ENCODE measurements at places on chromosomes 12 and 14.

- DNase-seq: peak; percentile 49
These were observed 29.1 kb upstream of the SLC38A2 start for GRCh38 chr12:46401662-46402061.

GRCh38 chr14:95961481-95961880, 77.7 kb upstream of the C14orf132 start:
- no peak for DNase-seq

- peak; percentile 62 for DNase-seq
These were observed 53.0 kb upstream of the FUT8 start for GRCh38 chr14:65359503-65359902.

- no peak for DNase-seq
These were observed 271.1 kb upstream of the G2E3 start for GRCh38 chr14:30287579-30288445.

DNA sequence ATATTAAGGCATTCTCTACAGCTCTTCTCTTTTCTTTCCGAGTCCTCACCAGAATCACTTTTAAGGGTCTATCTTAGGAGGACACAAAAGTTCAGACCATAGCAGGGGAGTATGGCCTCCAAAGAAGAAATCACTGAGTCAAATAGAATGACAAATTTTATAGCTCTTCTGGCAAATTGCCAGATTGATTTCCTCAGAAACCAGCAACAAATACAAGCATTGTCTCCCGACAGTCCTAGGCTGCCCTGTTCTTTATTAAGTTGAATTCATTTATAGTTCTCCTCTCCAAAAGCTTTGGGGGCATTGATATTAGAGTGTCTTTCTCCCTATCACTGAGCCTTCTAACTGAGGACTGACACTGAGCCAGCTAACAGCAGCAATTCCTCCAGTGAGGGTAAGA, 156.4 kb upstream of the FRMD6 start:
- peak; percentile 33 for DNase-seq

DNA sequence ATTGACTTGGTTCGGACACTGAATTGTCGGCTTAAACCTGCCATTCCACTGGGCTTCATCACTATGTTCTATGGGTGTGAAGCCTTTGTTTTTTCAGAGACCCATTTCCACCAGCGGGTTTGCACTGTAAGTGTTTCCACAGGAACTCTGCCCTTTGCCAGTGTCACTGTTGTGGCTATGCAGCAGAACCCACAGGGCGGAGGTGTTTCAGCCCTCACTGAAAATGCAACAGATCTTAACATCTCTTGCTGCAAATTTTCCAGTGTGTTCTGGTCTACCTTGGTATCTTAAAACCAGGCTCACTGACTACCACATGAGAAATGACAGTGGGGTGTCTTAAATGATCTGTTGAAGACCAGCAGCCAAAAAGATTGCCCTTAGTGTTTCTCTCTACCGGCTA, 21.1 kb downstream of the PRKCH start:
- DNase-seq: peak; percentile 70

GRCh38 chr12:58720421-58720820, 199.9 kb downstream of the LRIG3 start:
- DNase-seq: no peak

GRCh38 chr12:11685316-11685715, 35.8 kb downstream of the ETV6 start:
- no peak for DNase-seq

DNA sequence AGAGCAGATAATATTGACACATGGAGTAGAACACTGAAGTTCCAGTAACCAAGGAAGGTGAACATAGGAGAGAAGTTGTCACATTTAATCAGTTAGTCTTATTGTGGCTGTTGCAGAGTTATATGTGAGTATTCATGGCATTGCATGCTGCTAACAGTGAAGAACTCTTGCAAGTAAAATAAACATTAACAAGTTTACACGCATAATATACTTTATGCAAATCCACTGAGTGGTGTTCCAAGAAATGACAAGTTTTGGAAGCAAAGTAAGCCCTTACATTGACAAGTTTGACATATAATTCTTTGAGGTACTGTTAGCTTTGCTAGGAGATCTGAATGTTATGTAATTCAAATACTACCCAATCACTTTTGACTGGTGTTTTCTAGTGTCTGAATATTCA, 125.6 kb downstream of the ANKS1B start:
- no peak for DNase-seq

DNA sequence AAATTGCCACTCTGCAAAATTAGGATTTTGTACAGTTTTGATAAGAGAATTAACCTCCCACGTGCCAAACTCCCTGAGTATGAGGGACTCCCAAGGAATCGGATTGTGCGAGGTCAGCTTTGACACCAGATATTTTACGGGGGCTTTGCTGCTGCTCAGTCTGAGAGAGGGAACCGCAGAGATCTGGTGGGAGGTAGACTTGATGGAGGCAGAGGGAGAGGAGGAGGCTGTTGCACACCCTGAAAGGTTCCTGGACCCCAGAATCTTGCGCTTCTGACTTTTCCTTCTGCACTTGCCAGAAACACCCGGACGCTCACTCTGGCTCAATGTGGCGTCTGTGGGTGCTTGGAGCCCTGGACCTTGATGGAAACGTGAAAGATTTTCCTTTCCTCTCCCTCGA, 83.9 kb downstream of the PAPOLA start:
- DNase-seq: no peak

- no peak for DNase-seq
These were observed 58.5 kb upstream of the RMST start for GRCh38 chr12:97404093-97404492.

DNA sequence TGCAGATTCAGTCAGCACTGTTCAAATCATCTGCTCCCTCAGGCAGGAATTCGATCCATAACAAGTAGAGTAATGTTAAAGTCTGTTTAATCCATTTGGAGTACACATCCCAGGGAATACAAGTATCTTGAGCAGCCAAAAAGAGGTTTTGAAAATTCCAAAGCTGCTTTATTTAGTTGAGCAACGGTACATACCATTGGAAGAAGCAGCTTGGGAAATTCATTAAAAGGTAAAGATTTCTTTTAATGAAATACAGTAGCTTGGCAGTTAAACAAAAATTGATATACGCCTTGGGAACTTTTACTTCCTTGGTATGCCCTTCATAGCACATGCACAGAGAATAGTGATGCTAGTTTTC, 153.8 kb downstream of the LRIG3 start:
- DNase-seq: no peak

DNA sequence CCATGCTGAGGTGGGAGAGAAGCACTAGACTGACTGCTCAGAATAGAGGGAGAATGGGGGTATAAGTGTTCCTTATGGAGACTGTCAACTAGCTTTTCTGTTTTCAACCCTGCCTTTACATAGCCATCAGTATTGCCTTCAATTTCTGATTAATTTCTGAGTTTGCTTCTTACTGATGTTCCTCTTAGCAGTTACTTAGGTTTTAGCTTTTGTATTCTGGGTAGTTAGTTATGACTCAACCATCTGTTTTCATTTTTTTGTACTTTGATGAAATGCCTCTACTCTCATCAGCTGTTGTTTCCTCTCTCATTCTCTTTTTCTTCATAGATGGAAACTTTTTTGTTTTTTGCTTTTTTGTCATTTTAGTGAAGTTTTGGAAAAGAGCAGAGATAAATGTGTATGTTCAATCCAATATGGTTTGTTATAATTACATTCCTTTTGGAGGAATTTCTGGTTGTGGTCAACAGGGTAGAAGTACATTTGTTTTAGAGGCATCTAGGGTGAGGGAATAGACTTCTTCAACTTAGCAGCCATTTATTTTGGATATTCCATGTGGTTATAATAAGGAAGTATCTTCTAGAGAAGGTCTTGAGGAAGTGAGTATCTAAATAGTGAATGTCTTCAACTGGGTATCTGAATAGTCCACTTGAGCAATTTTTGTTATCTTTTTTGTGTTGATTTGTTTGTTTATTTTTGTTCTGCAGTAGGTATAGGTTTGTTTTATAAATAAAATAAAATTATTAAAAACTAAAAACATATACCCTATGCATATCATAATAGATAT, 29.6 kb downstream of the PMCH start:
- peak; percentile 15 for DNase-seq

GRCh38 chr14:49766839-49767238, 1.1 kb upstream of the KLHDC2 start:
- DNase-seq: no peak

DNA sequence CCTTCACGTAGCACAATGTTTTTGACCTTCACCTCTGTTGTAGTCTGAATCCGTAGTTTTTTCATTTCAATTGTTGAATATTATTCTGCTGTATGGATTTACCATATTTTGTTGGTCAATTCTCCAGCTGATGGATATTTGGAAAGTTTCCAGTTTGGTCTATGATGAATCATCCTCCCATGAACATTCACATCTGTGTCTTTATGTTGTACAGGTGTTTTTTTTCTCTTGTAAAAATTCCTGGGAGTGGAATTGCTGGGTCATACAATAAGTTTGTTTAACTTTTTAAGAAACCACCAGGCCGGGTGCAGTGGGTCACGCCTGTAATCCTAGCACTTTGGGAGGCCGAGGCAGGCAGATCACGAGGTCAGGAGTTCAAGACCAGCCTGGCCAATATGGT, 36.7 kb upstream of the GNG2 start:
- no peak for DNase-seq

DNA sequence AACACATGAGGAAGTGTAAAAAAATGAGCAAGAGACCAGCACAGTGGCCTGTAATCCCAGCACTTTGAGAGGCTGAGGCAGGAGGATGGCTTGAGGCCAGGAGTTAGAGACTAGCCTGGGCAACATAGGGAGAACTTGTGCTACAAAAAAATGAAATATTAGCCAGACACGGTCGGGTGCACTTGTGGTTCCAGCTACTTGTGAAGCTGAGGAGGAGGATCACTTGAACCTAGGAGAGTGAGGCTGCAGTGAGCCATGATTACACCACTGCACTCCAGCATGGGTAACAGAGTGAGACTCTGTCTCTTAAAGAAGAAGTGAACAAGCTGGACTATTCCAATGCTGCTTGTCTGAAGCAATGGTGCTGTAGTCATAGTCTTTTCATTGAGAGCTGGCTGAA, 36.3 kb upstream of the MAP3K9 start:
- DNase-seq: no peak

DNA sequence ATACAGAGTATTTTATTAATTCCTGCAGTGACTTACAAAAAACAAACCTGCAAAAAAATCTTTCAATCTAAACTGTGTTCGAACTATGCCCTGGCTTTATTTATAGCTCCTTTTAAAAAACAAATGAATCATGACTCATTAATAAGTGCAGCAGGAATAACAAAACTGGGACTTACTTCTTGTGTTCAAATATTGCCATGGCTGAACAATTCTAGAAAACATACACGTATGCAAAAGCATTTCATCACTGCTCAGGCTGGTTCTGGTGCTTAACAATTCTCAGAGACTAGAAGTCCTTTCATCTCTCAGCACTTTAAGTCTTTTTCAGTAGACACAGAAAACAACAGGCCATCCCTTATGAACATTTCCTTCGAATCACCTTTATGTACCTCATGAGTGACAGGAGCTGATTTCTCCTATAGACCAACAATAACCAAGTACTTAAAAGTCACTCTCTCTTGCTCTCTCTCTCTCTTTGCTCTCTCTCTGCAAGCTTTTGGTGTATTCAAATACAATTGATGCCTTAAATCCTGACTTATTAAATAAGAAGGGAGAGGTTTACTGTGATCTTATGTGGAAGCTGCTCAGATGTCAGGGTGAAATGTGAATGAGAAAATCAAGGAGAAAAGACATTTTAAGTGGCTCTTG, 268.8 kb downstream of the TTC8 start:
- DNase-seq: no peak

DNA sequence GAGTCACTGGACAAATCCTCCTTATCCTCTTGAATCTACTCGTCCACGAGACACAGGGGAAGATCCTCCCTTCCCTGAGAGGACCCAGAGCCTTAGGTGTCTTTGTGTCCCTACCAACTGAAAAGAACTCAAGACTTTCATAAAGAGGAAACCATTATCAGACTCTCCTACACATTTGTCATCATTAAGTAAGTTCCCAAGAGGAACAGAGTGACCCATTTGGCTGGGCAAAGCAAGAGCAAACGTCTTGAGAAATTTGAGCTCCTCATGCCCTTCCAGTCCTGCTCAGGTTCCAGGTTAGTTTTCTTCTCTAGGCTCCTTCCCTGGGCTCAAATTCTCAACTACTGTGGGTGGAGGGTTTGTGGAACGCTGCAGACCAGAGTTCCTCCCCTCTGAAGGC, 5.7 kb downstream of the MLF2 start:
- DNase-seq: no peak

DNA sequence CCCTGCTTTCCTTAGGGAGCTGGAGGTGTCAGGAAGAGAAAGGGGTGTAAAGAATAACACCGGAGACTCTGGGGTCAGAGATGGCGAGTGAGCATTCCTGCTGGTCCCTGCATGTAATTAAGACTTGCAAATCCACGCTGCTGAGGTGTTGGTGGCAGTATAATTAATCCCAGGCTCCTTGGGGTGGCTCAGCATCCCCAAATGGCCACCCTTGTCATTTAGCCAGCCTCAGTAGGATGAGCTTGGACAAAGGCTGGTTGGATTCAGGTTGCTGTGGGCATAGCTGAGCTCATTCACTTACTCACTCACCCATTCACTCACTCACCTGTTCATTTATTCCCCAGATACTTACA, 174.4 kb upstream of the RPH3A start:
- no peak for DNase-seq

DNA sequence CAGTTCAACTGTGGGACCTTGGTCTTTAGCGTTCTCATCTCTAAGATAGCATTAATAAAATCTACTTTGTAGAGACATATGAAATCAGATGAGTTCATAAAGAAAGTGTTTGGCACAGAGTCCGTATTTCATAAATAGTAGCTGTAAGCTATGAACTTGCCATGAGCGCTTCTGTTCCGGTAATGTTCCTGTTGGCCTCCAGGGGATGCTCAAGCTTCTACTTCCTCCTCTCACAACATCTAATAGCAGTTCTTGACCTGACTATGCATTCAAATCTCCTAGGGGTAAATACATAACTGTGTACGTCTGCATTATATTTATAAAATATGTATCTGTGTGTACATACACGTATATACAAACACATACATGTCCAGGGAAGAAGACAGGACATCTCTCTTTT, 288.2 kb upstream of the TMPO start:
- no peak for DNase-seq

- peak; percentile 81 for DNase-seq
These were observed 69.4 kb downstream of the ARMH4 start for GRCh38 chr14:58082491-58083098.

DNA sequence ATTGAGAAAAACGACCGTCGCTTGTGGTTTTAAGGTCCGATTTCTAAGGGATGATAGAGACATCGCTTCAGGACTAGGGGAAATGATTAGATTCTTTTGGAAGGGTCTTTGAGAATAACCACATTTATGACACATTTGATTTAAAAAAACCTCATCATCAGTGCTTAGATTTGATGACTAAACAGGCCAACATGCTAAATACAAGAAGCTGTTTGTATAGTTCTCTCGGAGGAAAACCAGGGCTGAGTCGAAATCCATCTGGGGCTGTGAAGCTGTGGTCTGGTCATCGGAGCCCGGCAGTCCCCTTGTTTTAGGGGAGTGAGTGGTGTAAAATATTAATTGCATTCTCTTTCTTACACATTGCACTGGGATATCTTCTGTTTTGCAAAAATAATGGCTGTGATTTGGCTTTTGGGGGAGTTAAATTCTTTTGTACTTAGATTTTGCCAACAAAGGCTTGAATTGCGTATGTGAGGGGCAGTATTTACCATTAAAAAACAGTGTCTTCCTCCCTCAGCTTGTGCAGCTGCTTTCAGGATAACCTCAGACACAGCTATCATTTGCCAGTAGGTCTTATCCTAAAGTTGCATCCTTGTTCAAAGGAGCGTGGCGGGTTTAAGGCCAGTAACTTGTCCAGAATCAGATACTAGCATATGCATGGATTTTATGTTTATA, 550 bp downstream of the GNG2 start:
- no peak for DNase-seq

- no peak for DNase-seq
These were observed 133.1 kb downstream of the LRIG3 start for GRCh38 chr12:58787021-58787760.

GRCh38 chr14:105856676-105857219, 330.4 kb downstream of the TMEM121 start:
- no peak for DNase-seq

All from endothelial cell of umbilical vein (primary cell).